ENCODE measurements at places on chromosomes 1 and 21. TPM values are rescaled to one million over a fixed set of nuclear protein-coding genes. Genes with fewer than 3 reads are reported as not detected.

Gene NFIA
- total RNA-seq: 0.35 TPM

Gene PADI4
- 0.13 TPM for total RNA-seq

Gene SELENBP1
- total RNA-seq: 13.9 TPM

Gene PLA2G2D
- not detected for total RNA-seq

Gene UTS2
- total RNA-seq: not detected

Gene HRNR
- not detected for total RNA-seq

GRCh38 chr1:65164633-65165032 is 16.6 kb downstream of the AK4 start:
- DNase-seq: no peak

GRCh38 chr1:152967201-152967600 is 3.2 kb upstream of the SPRR4 start:
- no peak for DNase-seq

DNA sequence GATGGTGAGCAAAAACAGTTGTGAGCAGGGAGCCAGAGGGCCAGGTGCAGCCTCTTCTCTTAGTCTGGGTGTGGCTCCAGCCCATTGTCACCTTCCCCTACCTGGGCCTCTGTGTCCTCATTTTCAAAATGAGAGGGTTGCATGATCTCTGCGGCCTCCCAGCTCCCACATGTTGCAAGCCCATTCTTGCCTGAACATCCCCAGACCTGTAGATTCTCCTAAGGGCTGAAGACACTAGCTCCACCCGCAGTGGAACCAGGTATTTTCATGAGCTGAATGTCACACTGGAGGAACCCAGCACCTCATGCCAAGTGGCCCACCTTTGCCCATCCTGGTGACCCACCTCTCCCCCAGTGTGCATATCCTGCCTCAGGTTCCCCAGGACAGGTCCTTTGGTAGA is 12.3 kb downstream of the IKBKE start:
- no peak for DNase-seq

GRCh38 chr1:204873714-204874113 is 3.1 kb downstream of the NFASC start:
- DNase-seq: no peak

GRCh38 chr1:172394141-172394751 is 26.2 kb upstream of the C1orf105 start:
- no peak for DNase-seq

- no peak for DNase-seq
These were observed 67.9 kb upstream of the ARID1A start for GRCh38 chr1:26627954-26628353.

DNA sequence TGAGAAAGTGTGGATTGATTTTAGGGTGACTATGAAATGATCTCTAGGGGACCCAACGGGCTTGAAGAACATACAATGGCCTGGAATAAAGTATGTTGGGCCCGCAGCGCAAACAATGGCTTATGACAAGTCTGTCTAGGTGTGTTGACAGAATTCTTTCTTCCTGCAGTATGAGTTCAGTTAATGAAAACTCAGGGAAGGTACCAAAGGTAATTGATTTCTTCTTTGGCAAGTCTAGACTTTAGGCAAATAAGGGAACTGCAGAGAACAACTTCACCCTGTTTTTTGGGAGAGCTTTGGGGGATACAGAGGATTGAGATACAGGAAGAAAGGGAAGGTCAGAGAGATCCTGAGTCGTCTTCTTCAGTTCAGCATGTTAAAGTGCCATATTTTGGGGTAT is 7.8 kb upstream of the FMO2 start:
- no peak for DNase-seq

- DNase-seq: no peak
These were observed 436.3 kb upstream of the RUNX1 start for GRCh38 chr21:35485364-35485763.

DNA sequence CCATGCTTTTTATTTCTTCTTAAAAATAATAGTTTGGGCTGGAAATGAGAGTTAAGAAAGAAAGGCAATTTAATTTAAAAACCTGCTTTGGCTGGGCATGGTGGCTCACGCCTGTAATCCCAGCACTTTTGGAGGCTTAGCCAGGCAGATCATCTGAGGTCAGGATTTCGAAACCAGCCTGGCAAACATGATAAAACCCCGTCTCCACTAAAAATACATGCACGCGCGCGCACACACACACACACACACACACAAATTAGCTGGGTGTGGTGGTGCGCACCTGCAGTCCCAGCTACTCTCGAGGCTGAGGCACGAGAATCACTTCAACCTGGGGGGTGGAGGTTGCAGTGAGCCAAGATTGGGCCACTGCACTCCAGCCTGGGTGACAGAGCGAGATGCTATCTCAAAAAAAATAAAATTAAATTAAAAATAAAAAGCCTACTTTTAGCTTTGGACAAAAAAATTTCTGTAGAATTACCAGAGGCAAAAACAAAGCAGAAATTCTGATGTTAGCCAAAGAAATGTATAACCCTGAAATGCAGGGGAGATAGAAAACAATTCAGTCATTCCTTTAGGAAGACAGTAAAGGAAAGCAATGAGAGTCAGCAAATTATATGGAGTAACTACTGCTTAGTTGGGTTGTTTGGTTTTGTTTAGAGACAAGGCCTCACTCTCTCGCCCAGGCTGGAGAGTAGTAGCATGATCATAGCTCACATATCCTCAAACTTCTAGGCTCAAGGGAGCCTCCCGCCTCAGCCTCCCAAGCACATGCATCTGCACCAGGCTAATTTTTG is 15.7 kb upstream of the IPP start:
- no peak for DNase-seq

DNA sequence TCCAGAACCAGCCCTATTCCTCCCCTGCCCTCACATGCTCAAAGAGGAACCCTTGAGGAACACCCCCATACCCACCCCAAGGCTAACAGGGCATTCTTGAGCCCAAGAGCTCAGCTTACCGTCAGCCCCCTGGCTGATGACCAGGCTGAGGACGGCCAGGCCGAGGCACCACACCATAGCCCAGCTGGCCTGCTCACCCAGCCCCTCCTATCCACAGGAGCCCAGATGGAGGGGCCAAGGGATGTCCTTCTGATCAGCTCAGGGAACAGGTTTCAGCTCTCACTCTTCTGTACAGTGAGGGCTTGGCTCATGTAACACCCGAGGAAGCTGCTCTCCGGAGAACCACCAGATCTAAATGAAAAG is 2.2 kb downstream of the IGSF9 start:
- DNase-seq: no peak

DNA sequence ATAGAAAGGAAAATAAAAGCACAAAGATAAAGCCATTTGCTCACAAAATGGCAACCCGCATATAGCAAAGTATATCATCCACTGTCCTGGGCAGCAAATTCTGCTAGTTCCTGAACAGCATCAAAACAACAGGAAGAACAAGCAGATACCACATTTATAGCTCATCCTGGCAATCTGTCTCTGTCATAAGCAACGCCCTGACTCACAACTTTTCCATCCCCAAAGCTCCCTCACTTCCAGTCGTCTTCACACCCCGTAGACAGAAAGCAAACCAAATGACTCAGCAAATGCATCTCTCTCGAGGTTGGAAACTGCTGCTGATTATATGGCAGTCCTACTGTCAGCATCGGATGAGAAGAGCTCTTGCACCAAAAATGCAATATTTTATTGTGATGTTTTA is 65.8 kb downstream of the AK5 start:
- DNase-seq: no peak

DNA sequence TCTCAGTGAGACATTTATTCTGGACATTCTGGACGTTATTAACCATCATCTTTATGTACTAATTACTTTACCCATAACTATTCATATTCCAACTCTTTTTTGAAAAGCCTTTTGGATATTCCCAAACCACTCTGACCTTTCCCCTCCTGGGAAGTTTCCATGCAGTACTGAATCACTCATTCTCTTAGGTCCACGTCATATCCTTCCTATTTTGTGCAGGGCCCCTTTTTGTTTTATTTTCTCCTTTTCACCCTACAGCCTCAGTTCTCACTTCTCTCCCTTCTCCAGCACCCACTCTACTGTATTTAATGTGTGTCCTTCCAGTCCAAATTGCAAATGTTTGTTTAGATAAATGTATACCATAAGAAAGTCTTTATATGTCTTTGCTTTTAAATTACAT is 16.4 kb upstream of the ATP1A1 start:
- DNase-seq: no peak

DNA sequence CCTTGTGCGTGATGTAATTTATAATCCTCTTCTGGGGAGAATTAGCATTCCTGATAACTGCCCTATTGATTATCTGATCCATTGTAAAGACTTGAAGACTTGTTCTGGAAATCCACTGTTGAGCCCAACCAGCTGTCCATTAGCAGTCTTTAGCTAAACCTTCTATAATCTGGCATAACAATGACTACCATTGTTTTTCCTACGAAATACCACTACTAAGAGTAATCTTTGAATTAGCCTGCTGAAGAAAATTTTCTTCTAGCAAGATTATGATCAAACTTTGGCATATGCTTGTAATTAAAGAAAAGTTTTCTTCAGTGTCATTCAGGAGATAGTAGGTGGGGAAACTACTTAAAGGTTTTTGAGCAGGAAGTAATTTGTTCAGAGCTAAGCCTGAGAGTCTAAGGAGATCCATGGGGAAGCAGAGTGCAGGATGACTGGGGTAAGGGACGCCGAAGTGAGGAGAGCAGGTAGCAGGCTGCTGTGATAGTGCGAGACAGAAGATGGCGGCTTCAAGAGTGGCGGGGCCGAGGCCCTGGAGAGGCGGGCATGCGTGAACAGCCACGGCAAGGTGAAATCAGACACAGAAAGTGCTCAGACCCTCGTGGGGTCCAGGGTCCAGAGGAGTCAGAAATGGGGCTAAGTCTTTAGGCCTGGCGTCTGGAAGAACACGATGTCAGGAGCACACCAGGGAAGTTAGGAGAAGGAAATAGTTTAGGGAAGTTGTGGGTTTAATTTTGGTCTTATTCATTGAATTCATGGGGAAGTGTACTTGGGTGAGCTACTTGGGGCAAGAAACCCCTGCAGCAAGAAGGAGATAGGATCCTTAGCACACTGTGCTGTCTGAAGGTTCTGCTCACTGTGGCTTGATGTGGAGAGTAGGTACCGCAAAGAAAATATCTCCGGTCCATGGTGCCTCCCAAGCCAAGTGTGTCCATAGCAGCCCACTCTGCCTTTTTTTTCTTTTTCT is 112.6 kb upstream of the ADAR start:
- no peak for DNase-seq

GRCh38 chr21:45248893-45249381 is 38.8 kb downstream of the POFUT2 start:
- peak; percentile 48 for DNase-seq

GRCh38 chr1:217331698-217332097 is 299.2 kb downstream of the GPATCH2 start:
- no peak for DNase-seq

DNA sequence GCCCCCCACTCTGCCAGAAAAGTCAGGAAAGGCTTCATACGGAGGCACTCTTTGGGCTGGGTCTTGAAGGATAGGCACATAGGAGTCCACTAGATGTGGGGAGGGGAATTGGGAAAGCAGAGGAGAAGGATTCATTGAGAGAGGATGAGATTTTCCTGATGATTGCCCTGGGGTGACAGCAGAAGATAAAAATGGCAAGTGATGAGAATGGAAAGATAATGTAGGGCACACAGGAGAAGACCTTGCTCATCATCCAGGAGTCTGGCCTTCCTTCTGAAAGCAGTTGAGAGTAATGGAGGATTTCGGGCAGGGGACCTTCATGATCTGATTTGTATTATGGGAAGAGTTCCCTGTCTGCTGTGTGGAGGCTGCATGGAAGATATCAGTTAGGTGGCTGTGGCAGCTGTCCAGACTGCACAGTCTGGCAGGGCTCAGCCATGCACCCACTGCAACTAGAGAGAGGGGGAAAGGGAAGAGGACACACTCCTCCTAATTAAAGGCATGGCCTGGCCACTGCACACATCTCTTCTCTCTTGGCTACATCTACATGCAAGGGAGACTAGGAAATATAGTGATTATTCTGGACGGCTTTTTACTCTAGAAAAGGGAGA is 9.6 kb upstream of the FABP3 start:
- DNase-seq: no peak

DNA sequence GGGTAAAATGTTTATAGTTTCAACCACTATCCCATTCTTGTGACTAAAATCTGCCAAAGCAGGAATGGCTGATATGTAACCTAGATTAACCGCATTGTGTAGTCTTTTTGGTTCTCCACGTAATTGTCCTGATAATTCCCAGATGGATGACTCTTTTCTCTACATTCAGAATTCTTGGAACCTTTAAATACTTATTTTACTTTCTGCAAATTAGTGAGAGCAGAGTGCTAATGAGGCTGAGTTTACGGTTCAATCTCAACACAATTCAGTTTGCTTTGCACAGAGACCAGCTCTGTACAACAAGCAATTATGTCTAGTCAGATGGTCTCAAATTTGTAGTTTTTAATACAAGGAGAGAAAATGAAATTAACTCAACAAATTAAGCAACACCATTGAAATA is 9.1 kb downstream of the CRB1 start:
- no peak for DNase-seq

DNA sequence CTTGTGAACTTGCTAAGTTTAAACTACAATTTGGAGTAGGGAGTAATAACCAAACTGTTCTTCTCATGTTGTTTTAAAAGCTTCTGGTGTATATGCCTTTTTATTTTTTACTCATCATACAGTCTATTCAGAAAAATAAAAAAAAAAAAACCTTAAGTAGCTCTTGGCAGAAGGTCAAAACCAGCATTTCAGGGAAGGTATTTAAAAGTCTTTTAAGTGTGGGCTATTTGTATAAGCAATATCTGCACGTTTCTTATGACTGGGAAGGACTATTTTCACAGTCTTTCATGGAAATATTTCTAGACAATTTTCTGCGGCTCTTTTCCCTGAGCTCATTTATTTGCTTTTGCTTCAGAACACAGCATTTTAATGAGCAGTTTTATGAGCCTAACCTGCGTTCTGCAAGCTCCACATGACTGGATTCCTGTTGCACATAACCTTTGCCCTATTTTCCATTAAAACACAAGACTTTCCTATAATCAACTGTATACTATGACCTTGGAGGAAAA is 60.9 kb upstream of the C1orf105 start:
- DNase-seq: no peak

- DNase-seq: no peak
These were observed 597.6 kb downstream of the ADGRL2 start for GRCh38 chr1:82398357-82398756.

- DNase-seq: peak; percentile 74
These were observed 25.0 kb upstream of the RD3 start for GRCh38 chr1:211517006-211517405.

DNA sequence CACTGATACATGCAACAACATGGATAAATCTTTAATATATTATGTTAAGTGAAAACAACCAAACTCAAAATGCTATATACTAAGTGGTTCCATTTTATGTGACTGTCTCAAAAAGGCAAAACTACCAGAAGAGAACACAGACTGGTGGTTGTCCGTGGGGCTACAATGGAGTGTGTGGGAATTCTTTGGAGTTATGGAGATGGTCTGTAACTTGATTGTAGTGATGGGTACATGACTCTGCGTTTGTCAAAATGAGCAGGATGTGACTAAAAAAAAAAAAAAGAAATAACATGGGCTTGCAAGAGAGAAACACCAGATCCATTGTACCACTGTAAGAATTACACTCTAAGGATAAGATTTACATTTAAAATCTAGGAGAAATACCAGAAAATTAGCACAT is 52.2 kb upstream of the KIAA1614 start:
- DNase-seq: no peak

GRCh38 chr1:3668148-3668547 is 15.8 kb downstream of the TP73 start:
- DNase-seq: no peak

Data from H9 (cell line).